Pons (tissue), 1 donor: ENCODE measurements at places on chromosomes 1 and 21.

DNA sequence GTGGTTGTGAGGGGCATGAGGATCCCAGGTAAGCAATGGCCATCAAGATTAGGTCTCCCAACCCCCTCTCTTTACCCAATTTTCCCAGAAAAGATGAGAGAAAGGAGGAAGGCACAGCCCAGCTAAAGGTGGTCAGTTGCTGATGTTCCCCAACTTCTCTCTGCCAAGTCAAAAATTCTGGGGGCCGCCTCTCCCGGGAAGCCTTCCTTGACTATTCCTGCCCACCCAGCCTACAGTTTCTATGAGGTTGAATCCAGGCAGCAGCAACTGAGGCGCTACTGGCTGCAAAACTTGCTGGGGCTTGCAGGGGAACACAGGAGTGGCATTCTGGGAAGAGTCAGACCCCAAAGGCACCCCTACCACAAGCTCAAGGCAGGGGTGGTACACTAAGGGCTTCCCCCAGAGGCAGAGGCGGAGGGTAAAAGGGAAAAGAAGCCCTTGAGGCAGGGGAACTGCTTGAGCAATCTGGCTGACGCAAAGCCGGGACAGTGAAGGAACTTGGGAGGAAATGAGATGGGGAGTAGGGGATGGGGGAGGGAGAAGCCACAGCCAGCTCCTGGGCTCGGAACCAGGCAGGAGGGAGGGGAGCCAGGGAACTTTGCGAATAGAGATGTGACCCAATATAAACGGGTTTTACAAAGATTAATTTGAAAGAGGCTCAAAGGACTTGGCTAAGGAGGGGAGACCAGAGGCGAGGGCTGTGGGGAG lies 31.2 kb downstream of the SDC3 start:
- peak; percentile 65 for DNase-seq

DNA sequence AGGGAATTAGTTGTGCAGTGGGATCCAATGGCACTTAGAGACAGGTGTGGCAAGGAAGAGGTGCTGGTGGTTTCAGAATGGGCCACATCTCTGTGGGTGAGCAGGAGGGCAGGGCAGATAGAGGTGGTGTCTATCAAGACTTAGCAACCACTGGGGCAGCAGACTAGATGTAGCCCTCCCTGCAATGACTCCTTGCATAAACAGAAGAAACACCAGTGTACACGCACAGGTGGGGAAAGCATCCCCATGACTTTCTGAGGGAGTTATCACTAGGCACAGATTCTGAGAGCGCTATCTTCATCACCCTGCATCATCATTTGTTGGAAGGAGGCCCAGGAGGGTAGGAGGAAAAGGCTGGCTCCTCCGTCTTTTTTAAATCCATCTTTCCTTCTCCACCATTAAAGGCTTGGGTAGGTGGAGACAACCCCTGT lies 58.4 kb downstream of the PLXNA2 start:
- DNase-seq = no peak

- DNase-seq = no peak
These were observed 126.2 kb downstream of the RASAL2 start for GRCh38 chr1:178220094-178220493.

- no peak for DNase-seq
These were observed 238.0 kb downstream of the NTNG1 start for GRCh38 chr1:107378866-107379265.

- no peak for DNase-seq
These were observed 12.3 kb upstream of the GOLT1A start for GRCh38 chr1:204225841-204226735.
